ENCODE measurements at places on chromosomes 6 and 20. TPM values are rescaled to one million over a fixed set of nuclear protein-coding genes. Genes with fewer than 3 reads are reported as not detected.
A peak's percentile ranks its signal among the peaks of the same experiment; 100 is the strongest.

GRCh38 chr20:41468994-41469600 lies 102.5 kb upstream of the EMILIN3 start:
- DNase-seq, result no peak

GRCh38 chr20:41223112-41223511 lies 85.8 kb downstream of the PLCG1 start:
- DNase-seq, result no peak

DNA sequence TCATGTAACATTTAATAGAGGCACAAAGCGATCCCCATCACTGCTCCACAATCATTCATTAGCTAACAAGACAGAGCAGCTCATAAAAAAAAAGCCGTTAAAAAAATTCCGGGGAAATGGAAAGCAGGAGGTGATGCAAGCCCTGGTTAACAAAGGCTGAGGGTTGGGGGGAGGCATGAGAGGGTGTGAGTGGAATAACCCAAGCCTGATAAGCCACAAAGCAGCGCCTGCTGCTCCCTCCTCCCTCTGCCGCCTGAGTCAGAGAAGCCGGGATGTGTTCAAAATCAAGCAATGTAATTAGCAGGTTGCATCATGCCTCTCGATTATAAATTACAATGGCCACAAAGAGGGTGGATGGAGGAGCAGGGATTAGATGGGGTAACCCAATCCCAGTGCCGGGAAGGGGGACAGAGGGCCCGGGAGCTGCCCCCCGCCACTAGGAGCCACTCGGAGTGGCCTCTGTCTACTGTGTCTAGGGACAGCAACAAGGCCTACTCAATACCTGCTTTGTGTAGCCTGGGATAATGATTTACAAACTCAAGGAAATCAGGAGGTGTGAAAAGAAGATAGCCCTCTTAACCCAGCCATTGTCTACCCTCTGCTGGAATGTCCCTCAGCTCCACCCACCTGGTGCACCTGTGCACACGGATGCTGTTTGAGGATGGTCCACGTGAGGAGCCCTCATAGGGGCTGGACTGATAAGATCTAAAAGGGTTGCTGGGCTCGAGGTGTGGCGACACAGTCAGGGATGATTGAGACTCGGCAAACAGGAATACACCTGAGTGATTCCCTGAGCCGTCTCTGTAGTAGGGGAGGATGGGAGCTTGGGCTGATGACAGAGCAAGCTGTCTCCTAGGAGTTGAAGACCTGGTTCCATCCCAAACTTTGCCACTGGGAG lies 156.9 kb downstream of the VEGFA start:
- peak; percentile 85 for DNase-seq

DNA sequence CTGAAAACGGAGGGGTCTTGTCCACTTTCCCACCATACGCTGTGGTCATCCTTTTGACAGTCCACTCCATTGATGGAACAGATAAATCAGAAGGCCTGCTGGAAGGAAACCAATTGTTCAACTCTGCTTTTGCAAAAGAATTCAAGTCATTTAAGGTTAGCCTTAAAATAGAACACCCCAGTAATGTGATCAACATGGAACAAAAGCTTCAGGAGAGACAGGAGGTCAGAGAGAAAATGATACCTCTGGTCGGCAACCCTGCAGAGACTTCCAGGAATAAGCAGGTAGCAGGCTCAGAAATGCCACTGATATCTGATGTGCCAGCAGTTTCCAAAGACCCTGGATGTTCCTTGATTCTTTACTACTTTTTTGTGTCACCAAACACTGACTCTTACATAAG lies 39.6 kb upstream of the SHLD1 start:
- no peak for DNase-seq

DNA sequence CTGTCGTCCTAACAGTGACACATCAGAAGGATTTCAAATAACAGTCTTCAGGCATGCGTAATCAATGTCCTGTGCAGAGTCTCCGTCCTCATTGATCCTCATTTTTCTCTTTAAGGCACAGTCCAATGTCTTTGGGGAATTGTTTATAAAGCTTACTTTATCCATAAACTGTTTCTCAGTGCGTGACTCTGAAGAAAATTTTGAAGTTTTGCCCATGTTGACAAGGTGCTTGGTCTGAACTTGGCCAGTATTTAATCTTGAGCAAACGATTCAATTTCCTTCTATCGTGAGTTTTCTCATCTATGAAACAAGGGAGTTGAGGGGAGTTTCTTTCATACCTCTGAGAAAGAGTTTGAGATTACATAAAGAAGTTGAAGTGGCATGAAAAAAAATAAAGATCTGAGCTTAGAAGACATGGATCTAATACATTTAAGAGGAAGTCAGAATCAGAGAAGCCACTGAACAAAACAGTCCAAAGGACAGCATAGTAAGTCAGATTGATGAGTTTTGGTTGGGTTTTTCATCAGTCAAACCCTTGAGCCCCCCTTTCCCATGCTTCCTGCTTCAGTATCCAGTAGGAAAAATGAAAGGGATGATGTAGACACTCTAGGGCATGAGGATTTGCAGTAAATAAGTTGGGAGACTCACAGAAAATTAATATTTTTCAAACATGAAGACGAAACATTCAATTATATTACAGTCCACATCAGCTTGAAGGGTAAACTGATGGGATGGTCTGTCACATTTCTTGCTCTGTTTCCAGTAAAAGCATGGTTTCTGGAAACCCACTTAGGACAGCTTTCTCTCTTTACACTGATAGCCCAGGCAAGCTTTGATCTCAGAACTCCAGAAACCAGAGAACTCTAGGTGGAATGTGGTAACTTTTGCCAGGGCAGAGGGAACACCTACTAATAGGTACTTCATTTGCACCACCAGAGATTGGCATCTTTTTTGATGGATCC lies 8.1 kb downstream of the EDN1 start:
- no peak for DNase-seq

DNA sequence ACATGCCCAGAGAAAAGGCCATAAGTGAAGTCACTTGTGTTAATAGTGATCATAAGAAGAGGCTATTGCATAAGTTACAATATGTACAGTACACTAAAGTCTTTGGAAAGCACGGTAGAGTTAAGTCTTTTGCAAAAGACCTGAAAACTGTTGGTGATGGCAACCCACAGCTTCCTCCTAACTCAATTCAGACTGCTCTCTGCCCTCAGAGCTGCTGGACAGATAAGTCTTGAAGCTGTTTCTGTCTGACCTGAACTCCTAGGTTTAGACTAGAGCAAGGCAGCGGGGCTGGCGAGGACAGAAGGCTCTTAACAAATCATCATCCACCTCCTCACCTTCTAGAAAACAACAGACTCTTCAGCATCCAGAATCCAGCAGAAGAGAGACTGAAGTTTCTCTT lies 125.4 kb downstream of the CD24 start:
- DNase-seq, result no peak

DNA sequence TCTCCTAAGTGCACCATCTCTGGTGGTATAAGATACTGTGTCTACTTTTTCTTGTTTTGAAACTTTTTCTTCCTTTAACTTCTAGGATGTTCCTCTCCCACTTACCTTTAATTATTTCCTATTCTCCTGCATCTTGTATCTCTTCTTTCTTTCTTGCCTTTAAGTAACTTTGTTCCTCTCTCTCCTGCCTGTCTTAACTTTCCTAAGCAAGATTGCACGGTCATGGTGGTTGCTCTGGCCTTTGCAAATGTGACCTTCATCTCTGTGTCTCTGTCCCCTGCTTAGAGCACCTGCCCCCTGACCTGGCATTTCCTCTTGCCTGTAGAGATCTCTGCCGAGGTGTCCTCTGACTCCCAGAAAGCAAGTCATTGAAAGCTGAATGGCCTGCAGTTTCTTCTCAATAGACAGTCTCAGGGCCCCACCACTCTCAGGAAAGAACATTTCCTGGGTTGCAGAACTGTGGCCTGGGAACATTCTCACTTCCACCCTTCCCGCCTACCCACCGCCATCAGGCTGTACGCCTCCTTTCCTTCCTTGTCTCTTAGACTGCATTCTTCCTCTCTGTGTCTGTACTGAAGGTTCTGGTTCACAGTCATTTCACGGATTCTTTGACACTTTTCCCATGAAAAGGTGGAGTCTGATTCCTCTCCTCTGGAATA lies 12.8 kb downstream of the ZDHHC14 start:
- DNase-seq, result no peak

GRCh38 chr6:146388736-146389364 lies 154.8 kb upstream of the RAB32 start:
- DNase-seq, result no peak

DNA sequence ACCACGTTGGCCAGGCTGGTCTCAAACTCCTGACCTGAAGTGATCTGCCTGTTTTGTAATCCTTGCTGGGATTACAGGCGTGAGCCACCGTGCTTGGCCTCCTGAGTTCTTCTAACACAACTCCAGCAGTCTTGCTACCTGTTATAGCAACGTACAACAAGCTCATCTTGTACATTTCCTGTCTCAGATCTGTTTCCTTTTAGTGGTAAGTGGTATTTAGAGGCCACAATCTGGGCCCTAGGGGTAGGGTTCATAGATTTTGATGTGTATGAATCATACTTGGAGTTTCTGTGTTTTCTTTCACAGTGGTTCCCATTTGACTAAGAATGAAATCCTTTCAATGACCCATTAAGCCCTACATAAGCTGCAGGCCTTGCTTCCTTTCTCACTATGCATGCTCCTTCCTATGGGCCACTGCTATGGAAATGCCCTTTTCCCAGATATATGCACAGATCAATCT lies 27.1 kb upstream of the SYNCRIP start:
- DNase-seq, result no peak

DNA sequence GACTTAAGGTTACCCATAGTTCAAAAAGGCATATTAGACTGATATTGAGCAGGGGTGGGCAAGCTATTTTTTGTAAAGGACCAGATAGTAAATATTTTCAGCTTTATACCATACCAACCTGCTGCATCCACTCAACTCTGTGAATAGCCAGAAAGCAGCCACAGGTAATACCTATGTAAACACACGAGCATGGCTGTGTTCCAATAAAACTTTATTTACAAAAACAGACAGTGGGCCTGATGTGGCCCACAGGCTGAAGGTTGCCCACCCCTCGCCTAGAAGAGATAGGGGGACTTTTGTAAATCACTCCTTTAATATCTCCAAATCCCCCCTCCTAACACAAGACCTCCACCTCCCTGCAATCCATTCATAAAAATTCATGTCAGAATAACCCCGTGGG lies 64.4 kb downstream of the PSMG4 start:
- no peak for DNase-seq

DNA sequence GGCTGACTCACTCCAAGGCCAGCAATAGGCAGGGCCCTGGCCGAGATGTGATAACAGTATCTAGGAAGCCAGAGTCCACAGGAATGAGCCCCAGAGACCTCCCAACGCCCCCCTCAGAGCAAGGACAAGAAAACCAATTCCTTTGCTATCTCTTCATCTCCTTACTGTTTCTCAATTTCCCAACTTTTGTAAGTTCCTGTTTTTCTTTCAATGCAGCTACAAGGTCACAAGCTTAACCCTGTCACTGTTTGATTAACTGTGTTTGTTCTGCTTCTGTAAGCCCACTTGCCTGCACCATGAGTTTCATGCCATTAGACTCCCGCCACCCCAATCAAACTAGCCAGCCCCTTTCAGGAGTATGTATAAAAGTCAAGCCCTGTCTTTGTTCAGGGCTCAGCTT lies 3.5 kb downstream of the FKBP1C start:
- DNase-seq, result no peak

The GJA10 gene
- not detected for total RNA-seq

The CAGE1 gene
- total RNA-seq, result 0.21 TPM

The GATA5 gene
- 0.55 TPM for total RNA-seq

The LY6G6C gene
- not detected for total RNA-seq

The SIRPD gene
- total RNA-seq, result not detected

The CST11 gene
- total RNA-seq, result 0.55 TPM

The PLN gene
- not detected for total RNA-seq

The TSHZ2 gene
- 0.07 TPM for total RNA-seq

The ALDH5A1 gene
- total RNA-seq, result 1.5 TPM

The HLA-DQB2 gene
- total RNA-seq, result not detected

The DDO gene
- not detected for total RNA-seq
